ENCODE measurements at places on chromosomes 12 and 14. TPM values are rescaled to one million over a fixed set of nuclear protein-coding genes. Genes with fewer than 3 reads are reported as not detected.

DNA sequence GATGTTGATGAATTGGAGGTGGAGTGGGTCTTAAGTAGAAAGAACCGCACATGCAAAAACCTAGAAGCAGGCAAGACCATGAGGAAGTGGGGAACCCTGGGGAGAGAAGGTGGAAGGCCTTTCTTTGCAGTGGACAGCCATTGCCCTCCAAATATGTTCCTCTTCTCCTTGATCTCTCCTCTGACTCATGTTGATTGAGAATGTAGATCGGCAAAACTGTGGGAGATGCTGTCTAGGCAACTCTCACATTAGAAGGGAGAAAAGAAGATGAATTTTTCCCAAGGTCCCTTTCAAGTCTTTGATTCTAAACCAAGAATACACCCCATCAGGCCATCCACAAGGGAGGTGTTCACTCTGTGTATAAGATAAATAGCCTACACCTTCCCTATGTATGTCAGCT is 257.5 kb downstream of the MSRB3 start:
- DNase-seq = no peak

DNA sequence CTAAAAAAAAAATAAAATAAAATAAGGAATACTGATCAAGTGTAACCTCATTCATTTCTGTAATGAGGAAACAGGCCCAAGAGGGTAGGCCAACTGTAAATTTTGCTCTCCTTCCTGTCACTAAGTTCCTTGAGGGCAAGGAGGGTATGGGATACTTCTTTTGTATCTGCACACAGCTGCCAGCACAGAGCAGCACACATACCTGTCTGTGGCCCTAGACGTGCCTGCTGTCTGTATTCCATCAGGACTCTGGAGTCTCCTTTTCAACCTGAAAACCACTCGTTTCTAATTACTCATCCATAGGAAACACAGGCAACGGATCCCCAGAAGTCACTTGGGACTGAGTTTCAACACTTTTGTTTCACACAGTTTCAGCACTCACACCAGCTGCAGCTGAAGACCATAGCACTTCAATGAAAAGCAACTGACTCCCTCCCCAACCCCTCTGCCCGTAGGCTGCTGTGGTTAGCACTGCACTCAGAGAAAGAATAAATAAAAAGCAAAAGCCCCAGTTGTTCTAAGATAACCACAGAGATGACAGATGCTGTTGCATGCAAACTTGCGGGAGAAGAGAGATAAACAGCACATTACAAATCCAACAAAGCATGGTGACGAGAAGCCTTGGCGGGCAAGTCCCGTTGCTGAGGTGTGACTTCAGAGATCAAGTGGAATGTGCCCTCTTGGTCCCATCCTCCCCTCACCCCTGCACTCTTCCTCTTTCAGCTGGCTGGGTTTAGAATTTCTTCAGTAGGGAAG is 24.9 kb downstream of the CRACR2A start:
- DNase-seq = no peak

- no peak for DNase-seq
These were observed 27.0 kb downstream of the LRCOL1 start for GRCh38 chr12:132583411-132583710.

DNA sequence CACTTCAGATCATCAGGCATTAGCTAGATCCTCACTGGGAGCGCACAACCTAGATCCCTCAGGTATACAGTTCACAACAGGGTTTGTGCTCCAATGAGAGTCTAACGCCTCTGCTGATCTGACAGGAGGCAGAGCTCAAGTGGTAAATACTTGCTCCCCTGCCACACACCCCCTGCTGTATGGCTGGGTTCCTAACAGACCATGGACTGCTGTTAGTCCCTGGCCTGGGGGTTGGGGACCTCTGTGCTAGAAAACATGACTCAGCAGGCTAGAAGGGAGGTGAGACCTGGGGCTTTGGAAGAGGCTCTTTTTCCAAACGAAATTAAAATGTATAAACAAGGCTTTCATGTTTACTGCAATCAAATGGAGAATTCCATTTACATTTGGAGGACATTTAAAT is 691.1 kb downstream of the FLRT2 start:
- DNase-seq = no peak

GRCh38 chr14:61296719-61297502 is 15.8 kb upstream of the TMEM30B start:
- DNase-seq = no peak

DNA sequence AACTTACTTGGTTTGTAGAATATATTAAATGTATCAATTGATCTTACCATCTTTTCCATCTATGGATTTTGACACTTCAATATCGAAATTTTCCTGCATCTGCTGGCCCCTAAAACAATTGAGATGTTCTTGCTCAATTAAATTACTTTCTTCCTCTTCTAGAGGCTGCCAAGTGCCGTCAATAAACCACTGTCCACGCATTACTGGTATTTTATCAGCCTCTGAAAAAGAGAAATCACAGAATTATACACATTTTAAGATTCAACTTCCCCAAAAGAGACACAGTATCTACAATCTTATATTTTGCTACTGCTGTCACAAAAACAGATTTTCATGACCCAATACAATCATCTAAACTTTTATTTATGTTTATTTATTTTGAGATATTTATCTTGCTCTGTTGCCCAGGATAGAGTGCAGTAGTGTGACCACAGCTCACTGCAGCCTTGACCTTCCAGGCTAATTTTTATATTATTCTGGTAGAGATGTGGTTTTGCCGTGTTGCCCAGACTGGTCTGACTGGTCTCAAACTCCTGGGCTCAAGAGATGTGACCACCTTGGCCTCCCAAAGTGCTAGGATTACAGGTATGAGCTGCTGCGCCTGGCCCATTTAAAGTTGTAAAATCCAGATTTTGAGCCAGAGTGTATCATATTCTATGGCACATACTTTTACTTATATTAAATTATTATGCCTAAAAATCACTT is 49.3 kb downstream of the DDHD1 start:
- no peak for DNase-seq

Gene SLC25A47
- not detected for total RNA-seq

Gene BCAT1
- 5.8 TPM for total RNA-seq

Gene RAD51AP1
- 1.5 TPM for total RNA-seq

Measured in Right ventricle myocardium inferior (tissue), 1 donor.